ENCODE measurements at places on chromosomes 12 and 14. TPM values are rescaled to one million over a fixed set of nuclear protein-coding genes. Genes with fewer than 3 reads are reported as not detected.

Gene SSPN
- 2.1 TPM for total RNA-seq

Gene LRRC9
- total RNA-seq: 3.2 TPM

Gene PWP1
- total RNA-seq: 35.8 TPM

Gene PPFIA2
- 1.1 TPM for total RNA-seq

Gene HOTAIR
- total RNA-seq: not detected

Gene NPFF
- not detected for total RNA-seq

Gene PYGL
- 15.3 TPM for total RNA-seq

Gene ALDH1L2
- total RNA-seq: 1.5 TPM

Gene ZC2HC1C
- 7.5 TPM for total RNA-seq

Gene CLEC4C
- total RNA-seq: not detected

Gene RABGGTA
- total RNA-seq: 25.9 TPM

Gene B4GALNT1
- 1.1 TPM for total RNA-seq

Gene CACNA1C
- 11.7 TPM for total RNA-seq

Gene PTHLH
- 0.93 TPM for total RNA-seq

Gene GPRC5D
- not detected for total RNA-seq

Gene CD69
- not detected for total RNA-seq

Gene MVK
- 33.3 TPM for total RNA-seq

Gene GPRC5A
- 4.0 TPM for total RNA-seq

Gene RNF212B
- not detected for total RNA-seq

Gene KRT73
- not detected for total RNA-seq

Gene MOAP1
- total RNA-seq: 23.4 TPM

Gene WNT1
- not detected for total RNA-seq

Gene MYH6
- 0.04 TPM for total RNA-seq

Gene PRKD1
- 29.9 TPM for total RNA-seq

Gene KCNC2
- total RNA-seq: not detected

Gene B3GNT4
- total RNA-seq: 0.91 TPM

Gene GZMH
- total RNA-seq: not detected

Gene SLC25A21
- total RNA-seq: 3.1 TPM

Gene LRP1-AS
- not detected for total RNA-seq

Gene SPRYD3
- 18.0 TPM for total RNA-seq

Gene B4GALNT3
- total RNA-seq: 58.3 TPM

Gene TWF1
- total RNA-seq: 58.4 TPM

Gene CCDC175
- 0.20 TPM for total RNA-seq

Gene KRT85
- total RNA-seq: not detected

Gene CMTM5
- total RNA-seq: not detected

Gene REM2
- 11.3 TPM for total RNA-seq

Gene PIANP
- 2.0 TPM for total RNA-seq

Gene GYS2
- total RNA-seq: not detected

Gene ARHGAP9
- 2.8 TPM for total RNA-seq

Gene KRT3
- total RNA-seq: not detected

Gene ITFG2
- total RNA-seq: 89.3 TPM

Gene EPYC
- total RNA-seq: not detected

Gene RTN1
- total RNA-seq: 27.0 TPM

Gene SELPLG
- total RNA-seq: not detected

Gene AICDA
- not detected for total RNA-seq

Gene TOGARAM1
- 25.0 TPM for total RNA-seq

Gene NGB
- total RNA-seq: not detected

Gene ACSS3
- 15.9 TPM for total RNA-seq

Gene HSPA2
- total RNA-seq: 2.7 TPM

Gene ITGA7
- total RNA-seq: 23.6 TPM

Gene ACRBP
- total RNA-seq: 5.0 TPM

Gene DDX11
- total RNA-seq: 238 TPM

Gene NIN
- total RNA-seq: 22.2 TPM

Gene KRT6C
- total RNA-seq: not detected
